ENCODE measurements at places on chromosomes 16 and 17.
A peak's percentile ranks its signal among the peaks of the same experiment; 100 is the strongest.

DNA sequence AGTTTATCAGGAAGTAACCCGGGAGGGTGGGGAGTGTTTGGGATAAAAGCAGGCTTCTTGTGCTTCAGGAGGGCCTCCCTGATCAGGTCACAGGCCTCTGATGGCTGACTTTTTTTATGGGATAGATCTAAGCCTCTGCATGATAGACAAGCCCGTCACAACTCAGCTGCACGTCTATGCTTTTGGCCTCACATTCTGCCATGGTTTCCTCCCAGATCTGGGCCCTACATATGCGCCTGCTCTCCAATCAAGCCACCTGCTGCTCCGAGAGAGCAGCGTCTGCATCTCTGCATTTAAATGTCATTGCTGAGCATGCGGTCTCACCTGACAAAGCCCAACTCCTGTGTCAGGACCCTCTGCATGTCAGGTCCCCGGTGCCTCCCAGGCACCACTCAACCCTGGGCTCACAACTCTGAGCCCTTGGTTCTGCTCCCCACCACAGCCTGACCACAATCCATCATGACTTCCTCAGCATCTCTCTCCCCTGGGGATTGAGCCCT lies 45.3 kb upstream of the SREBF1 start:
- no peak for DNase-seq

DNA sequence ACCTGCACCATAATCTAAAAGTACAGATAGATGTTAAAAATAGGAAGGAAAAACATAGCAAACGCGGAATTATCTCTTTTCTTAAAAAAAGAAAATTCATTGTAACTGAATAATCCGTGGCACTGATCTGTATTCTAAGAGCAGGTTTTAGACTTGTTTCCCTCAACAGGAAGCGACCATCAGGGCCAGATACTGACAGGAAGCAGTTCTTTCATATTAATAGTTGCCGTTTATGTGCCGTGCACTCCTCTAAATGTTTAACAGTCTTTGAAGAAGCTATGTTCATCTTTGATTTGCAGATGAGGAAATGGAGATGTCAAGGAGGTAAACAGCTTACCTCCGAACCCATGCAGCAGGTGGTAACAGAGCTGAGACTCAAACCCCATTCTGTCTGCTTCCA lies 23.6 kb downstream of the DYNLRB2 start:
- no peak for DNase-seq

DNA sequence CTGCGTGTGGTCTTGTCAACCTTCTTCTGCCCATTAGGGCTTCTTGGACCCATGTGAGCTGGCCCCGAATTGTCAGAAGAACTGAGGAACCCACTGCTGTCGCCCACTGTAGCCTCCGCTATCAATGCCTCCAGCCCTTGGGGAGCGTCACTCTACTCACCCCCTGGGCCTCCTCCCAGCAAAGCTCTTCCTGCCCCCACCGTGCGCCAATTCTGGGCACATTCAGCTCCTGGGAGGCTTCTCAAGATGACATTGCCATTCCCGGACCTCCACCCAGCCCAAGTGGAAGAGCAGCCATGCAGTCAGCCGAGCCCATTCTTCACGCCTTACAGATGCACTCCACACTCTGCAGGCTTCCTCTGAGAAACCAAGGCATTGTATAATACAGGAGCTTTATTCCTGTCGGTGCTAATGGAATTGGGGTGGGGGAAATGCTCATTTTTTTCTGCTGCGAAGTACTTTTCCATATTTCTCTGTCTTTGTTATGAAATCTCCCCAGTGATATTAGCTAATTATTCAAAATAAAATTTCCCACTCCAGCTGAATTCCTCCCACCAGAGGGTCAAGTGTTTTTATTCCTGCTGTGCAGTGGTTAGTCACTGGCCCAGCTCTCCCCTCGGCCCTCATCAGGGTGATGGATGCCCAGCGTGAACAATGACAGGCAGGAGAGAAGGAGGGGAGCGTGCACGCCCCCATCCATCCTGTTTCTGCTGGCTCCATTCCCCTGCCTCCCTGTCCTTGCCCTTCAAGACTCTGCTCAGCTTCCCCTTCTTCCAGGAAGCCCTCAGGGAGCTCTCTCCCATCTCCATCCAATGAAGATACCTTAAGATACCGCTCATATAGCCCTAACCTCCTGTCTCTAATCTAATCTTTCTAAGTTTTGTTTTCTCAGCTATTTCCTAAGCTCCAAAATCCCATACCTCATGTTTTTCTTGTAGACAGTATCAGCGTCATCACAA lies 87.7 kb downstream of the C16orf95 start:
- DNase-seq = no peak

- DNase-seq = no peak
Observed at GRCh38 chr16:87066133-87067002, 250.8 kb downstream of the C16orf95 start.

DNA sequence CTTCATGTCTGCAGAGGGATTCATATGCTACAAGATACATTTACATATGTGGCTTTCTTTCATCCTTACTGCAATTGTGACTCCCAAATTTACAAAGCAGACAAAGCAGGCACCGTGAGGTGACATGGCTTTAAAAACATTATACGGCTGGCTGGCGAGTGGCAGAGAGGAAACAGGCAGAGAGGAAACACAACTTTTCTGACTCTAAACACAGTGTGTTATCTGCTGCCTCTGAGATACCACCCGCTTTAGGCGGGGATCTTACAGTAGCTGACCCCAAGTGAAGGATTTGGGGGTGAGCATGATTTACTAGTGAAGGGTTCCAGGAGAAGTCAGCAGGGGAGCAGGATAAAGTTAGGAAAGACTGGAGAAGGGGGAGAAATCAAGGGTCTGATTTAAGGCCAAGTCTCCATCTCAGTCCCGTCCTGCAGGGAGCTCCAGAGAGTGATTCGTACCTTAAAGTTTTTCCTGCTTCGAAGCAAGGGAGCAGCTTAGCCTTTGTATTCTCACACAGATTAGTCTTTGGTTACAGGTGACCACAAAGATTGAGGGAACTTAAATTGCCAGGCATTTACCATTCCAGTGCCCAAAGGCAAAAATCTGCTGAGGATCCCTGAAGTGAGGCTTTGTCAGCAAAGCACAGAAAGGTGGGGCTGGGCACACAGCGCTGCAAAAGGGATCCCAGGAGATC lies 355.0 kb downstream of the GRIN2A start:
- DNase-seq = no peak

DNA sequence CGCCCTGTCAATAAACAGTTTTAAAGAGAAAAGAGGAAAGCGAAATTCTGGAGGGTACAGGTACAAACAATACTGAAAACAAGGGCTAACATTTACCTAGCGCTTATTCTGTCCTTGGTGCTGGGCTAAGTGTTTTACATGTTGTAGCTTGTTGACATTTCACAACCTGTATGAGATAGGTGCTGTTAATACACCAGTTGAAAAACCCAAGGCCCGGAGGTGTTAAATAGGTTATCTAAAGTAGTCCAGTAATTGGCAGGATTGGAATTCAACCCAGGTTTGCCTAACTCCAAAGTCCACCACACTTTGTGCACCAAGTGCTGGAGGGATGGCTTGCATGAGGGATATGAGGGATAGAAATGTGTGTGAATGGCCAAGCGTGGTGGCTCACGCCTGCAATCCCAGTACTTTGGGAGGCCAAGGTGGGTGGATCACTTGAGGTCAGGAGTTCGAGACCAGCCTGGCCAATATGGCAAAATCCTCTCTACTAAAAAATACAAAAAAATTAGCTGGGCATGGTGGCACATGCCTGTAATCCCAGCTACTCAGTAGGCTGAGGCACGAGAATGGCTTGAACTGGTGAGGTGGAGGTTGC lies 2.9 kb downstream of the ATP6V0D1 start:
- peak; percentile 45 for DNase-seq

GRCh38 chr16:63373744-63374143 lies 1337.5 kb upstream of the CDH8 start:
- DNase-seq = no peak

GRCh38 chr17:21024024-21024423 lies 18.8 kb downstream of the USP22 start:
- no peak for DNase-seq

DNA sequence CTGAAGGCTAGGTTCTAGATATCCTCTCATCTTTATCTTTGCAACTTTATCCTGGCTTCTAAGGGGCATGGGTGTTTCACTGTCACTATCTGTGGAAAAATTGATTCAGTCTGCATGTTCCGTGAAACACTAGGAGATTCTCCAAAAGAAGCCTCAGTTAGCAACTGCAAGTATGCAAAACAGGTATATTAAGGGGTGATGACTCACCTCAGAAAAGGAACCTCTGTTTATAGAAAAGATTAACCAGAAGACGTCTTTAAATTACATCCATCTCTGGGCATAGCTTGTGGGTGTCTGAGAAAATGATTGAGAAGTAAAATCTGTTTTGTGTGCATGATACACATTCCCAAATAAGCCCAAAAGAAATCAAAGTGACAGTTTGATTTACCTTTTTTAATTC lies 353.8 kb upstream of the HSBP1 start:
- no peak for DNase-seq

- DNase-seq = no peak
Observed at GRCh38 chr16:8888951-8889892, 7.1 kb downstream of the LITAFD start.

DNA sequence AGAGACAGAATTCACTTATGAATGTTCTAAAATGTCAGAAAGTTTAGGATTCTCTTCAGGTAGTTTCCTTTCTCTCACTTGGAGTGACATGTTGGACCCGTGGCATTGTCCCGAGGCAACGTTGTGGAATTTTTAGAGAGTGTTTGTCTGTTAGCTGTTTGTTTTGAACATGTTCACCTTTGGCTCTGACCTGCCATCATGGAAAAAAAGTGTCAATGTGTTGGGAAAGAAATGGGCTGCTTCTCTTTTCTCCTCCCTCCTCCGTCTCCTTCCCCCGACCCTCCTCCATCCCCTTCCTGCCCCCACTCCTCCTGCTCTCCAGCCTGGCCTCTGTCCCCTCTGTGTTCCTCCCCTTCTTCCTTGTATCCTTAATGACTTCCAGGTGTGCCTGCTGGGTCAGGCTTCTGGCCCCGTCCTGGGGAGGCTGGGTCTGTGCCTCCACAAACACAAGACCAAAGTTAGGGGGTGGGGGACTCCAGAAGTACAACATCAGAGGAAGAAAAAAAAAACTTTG lies 463.1 kb downstream of the MAF start:
- no peak for DNase-seq

DNA sequence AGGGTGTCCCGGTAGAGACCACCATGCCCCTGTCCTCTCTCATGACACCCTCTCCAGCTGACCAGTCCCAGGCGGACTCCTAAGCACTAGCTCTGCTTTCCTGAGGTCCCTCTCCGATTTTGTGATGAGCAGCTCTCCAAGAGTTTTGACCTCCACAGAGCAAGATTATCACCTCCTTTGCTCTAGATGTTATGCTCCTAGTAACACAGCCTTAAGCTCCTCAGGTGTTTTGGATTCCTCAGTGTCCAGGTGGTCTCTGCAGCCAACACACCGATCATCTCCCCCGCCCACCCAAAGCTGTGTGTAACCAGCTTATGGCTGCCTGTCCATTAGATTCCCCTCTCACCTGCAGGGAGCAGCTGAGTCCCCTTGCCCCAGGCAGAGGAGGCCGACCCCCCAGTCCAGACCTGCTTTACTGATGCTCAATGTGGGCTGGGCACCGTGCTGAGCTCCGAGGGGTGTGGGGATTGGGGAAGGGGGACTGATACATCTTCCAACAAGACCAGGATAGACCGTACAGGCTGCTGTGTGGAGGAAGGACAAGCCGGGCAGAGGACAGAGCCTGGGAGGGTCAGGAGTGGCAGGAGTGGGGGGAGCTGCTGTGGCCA lies 2.3 kb downstream of the TRPV3 start:
- DNase-seq = no peak

- no peak for DNase-seq
Observed at GRCh38 chr17:27085517-27085916, 208.4 kb upstream of the WSB1 start.

DNA sequence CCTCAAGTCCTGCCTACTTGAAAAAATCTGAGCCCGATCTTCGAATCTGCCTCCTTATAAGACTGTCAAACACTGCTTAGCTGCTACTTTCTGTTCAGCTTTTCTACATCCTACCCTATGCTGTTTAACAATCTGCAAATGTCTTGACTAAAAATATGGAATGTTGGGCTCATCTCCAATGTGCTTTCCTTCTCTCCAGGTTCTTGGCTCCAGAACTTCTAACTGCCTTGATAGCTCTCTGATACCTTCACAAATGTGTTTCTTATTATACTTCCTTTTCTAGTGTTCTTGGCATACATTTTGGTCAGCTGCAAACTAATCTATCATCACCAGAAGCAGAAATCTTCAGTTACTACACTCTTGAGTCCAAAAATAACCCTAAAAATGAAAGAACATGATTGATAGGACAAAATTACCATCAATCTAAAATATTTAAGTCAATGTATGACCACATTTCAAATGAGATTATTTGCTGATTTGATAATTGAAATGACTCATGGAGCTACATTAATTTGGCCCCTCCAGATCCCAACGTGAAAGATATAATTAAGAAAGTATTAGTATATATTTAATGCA lies 372.3 kb upstream of the MON1B start:
- DNase-seq = no peak

- DNase-seq = no peak
Observed at GRCh38 chr17:27878776-27879562, 14.2 kb downstream of the LYRM9 start.

DNA sequence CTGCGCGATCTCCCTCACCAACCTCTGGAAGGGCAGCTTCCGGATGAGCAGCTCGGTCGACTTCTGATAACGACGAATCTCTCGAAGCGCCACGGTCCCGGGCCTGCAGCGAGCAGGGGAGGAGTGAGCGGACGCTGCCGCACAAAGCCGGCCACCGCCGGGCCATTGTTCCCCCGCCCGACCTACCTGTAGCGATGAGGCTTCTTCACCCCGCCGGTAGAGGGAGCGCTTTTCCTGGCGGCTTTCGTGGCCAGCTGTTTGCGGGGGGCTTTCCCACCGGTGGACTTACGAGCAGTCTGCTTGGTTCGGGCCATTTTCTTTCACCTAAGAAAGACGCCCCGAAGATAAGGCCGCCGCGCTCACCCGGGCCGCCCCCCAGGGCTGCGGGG lies 5.8 kb upstream of the UNK start:
- DNase-seq = peak; percentile 63

DNA sequence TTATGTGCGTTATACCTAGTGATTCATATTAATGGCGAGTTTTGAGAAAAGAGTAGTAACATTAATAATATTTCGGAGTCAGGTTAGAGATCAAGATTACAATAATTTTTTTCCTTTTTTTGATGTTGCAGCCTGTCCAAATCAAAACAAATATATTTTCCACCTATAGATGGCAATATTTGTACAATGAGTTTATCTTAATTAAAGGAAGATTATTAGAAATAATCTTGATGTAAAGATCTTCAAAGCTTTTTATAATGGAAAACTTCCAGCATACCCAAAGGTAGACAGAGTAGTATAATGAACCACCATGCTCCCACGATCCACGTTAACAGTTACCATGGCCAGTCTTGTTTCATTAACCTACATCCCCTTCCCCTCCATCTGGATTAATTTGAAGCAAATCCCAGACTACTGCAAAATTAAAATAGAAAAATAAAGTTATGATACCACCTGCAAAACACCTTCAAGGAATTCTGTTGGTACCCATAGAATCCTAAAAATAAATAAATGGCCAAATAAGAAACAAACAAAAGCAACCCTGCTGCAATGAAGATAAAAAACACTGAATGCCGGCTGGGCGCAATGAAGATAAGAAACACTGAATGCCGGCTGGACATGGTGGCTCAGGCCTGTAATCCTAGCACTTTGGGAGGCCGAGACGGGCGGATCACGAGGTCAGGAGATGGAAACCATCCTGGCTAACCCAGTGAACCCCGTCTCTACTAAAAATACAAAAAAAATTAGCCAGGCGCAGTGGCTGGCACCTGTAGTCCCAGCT lies 46.5 kb upstream of the GINS3 start:
- no peak for DNase-seq

Measured in body of pancreas (tissue), 4 donors.